ENCODE measurements at places on chromosomes 4 and X. TPM values are rescaled to one million over a fixed set of nuclear protein-coding genes. Genes with fewer than 3 reads are reported as not detected.

The GABRG1 gene
- total RNA-seq, result not detected

GRCh38 chr4:188971125-188971524 lies 831.9 kb downstream of the TRIML1 start:
- no peak for DNase-seq

DNA sequence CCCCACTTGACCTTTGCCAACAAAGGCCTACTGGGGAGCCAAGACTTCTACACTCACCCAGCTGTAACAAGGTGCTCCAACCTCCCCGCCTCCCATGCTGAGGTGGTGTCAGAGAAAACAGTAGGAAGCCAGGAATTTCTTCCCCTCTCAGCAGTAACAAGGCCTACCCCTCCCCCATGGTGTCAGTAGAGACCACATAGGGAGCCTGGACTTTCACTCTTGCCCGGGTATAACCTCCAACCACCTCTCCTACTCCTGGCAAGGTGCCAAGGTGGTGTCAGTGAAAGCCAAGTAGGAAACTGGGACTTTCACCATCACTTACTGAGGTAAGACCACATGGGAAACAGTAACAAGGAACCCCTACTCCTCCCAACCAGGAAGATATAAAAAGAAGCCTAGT lies 93.1 kb downstream of the SLC16A2 start:
- DNase-seq, result no peak

GRCh38 chrX:31421441-31421840 lies 349.6 kb upstream of the FTHL17 start:
- no peak for DNase-seq

GRCh38 chrX:20063716-20064351 lies 52.9 kb downstream of the MAP7D2 start:
- DNase-seq, result no peak

DNA sequence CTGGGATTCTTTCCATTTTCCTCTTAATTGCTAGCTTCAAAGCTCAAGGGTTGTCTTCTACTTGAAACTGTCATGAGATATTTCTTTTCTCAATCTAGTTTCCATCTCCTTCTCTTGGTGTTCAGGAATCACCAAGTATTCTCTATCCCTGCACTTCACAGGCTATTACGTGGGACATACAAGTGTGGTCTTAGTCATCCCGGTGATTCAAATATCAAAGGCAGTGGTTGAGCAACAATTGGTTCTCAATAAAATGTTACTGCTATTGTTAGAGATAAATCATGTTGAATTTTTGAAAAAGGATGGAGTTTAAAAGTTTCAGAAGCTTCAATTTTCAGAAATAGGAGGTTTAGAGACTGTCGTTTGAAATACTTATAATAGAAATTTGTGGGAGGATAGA lies 812.9 kb downstream of the FSTL5 start:
- DNase-seq, result no peak

DNA sequence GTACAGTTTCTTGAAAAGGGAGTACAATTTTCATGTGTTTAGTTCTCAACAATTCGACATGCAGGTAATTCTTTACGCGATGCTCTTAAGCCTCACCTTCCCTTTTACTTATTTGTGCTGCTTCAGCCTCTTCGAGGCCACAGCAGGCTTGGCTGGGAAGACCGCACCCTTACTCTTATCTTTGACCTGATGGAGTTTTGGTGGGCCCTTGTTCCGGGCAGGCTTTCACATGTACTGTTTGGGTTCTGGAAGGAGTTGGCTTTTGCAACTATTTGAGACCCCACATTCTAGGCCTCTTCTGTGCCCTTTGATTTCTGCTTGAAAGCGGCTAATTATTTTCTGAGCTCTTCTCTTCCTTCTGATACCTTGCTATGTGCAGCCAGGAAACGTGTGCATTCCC lies 60.2 kb downstream of the FAM193A start:
- no peak for DNase-seq

All from left ventricle myocardium superior (tissue), 1 donor.